ENCODE measurements at places on chromosomes 5 and 9.

DNA sequence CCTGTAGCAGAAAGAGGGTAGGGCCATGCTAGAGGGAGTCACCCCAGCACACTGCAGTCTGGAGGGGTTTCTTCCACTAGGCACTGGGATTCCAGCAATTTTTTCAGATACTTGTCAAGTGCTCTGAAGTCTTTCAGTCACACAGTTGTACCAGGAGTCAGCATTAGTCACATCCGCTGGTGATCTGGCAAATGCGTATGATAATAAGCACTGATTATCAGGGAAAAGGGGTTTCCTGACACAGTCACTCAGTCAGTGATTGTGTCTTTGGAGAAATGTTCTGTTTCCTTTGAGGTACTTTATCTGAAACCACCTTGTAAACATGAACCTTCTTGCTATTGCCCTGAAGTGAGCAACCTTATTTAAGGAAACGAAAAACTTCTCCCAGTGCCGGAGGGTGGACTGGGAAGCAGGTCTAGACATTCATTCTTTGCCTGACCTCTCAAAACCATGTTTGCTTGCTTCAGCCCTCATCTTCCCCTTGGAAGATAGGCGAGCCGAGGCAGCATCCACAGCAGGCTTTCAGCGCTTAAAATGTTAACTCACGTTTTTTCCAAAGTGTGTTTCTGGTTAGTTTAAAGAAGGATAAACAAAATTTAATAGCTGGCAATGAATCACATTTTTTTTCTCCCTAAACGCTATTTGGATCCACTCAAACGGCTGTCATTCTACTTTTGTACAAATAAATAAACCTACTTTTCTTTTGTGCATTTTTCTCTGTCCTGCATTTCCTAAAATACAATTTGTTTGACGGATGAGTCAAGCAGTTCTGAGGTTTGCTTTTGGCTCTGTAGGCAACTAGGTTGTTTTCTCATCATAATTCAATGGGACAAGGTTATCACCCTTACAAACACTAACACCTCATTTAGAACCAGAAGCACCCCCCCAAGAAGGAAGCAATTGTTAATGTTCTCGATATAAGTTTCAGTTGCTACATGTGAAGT lies 77.7 kb downstream of the FOXD1 start:
- no peak for DNase-seq

DNA sequence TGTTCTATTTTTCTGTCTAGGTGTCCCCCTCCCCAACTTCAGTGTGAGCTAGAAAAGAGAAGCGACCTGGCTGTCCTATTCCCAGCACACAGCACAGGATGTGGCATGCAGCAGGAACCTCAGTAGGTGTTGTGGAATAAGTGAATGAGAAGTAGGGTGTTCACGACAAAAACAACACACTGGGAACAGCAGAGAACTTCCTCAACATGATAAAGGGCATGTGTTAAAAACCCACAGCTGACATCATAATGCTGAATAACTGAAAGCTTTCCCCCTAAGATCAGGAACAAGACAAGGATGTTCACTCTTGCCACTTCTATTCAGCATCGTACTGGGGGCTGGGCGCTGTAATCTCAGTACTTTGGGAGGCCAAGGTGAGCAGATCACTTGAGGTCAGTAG lies 155.6 kb upstream of the ZNF618 start:
- no peak for DNase-seq

DNA sequence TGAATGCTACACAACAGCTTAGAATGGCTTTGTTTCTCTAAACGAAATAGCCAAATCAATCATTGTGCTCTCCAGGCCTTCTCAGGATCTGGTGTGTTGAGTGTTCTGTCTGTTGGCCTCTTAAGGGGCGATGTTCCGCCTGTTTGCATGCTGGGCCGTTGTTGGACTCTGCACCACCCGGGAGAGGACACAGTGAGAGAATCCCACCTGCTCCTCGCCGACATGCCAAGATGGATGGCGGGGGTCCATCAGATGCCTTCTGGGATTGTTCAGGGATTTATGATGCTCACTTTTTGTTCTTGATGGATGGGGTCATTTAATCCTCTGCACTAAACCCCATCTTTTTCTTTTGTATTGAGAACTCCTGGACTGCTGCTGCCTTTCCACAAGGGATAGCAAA lies 159.9 kb downstream of the NTRK2 start:
- DNase-seq: no peak

DNA sequence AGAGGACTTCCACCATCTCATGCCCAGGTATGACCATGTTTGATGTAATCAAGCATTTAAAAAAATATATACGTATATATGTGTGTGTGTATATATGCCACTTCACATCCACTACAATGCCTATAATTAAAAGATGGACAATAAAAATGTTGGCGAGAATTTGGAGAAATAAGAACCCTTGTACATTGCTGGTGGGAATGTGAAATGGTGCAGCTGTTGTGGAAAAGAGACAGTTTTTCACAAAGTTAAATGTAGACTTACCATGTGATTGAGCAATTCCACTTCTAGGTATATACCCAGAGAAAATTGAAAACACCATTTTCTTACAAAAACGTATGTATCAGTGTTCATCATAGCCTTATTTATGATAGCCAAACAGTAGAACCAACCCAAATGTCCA lies 229.2 kb upstream of the WWC1 start:
- no peak for DNase-seq

- no peak for DNase-seq
Measured at GRCh38 chr9:131575946-131576853, 30.9 kb downstream of the PRRT1B start.

DNA sequence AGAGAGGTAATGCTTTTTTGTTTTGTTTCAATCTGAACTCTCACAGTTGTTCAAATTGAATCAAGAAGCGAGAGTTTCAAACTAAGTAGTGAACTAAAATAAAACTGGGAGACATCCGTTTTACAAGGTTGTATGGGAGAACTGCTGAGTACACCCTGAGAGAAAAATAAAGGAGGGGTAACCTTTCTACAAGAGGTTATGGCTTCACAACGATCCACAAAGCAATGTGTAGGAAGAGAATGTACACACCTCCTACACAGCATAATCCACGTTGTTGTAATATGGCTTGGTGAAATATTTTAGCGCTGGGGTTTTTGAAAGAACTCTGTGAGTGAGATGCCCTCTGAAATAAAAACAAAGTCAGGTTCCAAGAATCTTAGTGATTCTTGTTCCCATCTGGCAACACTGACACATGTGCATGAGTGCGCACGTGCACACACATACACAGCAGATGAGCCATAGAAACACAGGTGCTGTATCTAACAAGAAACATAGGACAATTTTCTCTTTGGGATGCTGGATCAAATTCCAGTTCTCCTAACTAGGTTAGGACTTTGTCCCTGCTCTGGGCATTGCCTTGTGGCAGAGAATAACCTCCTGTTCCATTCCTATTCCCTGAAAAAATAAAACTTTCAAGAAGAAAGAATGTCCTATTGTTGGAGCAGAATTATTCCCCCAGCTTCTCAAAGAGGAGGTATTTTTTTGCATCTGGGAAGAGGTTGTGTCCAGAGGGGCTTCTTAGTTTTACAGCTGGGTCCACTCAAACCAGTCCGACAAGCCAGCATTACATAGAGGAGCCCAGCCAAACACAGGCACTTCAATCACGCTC lies 94.5 kb upstream of the EFNA5 start:
- no peak for DNase-seq

GRCh38 chr5:88674356-88675167 lies 208.4 kb downstream of the MEF2C start:
- DNase-seq: peak; percentile 71

- DNase-seq: no peak
Measured at GRCh38 chr5:39674209-39675082, 249.7 kb upstream of the DAB2 start.

DNA sequence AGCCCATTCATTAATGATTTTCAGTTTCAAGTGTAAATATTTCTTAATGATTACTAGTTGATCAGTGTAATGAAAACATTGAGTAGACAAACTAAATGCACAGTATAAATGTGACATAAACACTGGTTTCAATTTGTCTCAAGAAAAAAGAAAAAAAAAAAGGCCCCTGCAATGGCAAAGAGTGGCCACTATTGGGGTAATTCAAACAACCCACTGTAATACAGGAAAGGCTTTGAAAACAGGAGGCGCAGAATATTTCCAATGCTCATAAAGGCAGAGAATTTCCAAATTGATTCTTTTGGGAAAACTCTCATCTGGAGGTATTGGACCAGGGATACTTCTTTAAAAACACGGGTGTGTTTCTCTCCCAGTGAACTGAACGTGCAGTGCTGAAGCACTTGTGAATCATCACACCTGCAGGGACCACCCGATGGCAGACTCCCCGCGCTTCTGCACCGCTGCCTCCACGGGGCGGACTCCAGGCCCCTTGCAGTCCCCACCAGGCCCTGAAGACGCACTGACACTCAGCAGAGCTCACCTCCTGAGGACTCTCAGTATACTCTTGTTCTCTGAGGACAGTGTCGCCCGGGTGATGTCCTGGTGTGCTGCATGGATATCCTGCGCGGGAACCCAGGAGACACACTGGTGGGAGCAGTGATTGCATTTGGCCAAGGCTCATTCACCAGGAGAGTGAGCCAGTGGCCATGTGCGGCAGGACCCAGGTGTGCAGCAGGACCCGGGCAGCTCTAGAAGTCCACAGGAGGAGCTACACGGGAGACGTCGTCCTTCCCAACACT lies 227.6 kb upstream of the IRX4 start:
- no peak for DNase-seq

DNA sequence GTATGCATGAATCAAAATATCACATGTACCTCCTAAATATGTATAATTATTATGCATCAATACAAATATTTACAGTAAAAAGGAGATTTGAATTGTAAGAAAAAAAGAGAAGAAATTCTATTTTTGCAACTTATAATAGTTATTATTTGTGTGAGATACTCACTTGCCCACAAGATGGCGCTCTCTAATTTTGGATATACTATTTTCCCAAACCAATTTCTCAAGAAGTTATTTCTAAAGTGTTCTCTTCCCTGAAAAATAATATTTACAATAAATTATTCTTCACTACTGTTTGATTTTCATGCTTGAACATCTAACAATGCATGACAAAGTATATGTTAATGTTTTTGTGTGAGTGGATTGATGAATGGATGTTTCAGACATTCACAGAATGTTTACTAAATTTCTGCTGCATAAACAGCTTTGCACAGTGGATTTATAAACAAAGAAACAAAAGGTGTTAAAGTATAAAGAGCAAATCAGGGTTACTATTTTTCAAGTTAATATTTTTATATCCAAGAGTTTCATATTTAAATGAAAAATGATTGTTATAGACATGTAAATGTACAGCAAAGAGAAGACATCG lies 503.4 kb downstream of the PDE4D start:
- DNase-seq: no peak

- no peak for DNase-seq
Measured at GRCh38 chr9:115018547-115019435, 88.4 kb upstream of the TNFSF8 start.

GRCh38 chr5:45695804-45696156 lies 400 bp downstream of the HCN1 start:
- DNase-seq: no peak

DNA sequence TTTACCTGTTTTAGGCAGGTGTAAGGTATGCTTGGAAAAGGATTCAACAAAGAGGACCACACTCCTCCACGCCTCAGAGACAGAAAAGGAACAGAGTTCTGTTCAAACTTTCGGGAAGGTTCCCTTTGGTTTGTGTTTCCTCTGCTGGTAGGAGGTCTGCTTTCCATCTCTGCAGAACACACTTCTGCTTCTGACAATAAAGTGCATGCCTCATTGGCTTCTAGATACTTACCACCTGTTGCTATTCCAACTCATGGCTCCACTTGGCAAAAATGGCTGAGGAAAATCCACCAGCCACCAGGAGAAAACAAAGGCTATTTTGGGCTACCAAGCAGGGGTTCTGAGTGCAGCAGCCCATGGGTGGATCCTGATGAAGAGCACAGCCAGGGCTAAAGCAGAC lies 112.7 kb downstream of the NRG2 start:
- no peak for DNase-seq

DNA sequence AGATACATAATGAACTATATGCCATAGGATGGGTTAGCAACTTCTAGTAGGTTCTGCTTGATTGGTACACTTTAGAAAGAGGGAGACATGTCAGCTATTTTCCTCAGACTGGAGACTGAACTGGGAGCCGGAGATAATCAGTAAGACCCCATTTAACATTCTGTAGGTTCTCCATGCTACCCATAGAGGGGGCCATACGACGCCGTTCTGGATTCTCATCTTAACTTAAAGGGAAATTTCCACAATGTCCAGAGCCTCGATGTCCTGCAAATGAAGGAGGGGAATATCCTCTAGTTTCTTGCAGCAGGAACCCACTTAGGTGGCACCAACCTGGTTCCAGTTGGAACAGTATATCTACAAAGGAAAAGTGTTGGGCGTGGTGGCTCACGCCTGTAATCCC lies 22.3 kb upstream of the NPM1 start:
- no peak for DNase-seq

GRCh38 chr5:148585988-148586387 lies 68.3 kb downstream of the HTR4 start:
- DNase-seq: no peak

DNA sequence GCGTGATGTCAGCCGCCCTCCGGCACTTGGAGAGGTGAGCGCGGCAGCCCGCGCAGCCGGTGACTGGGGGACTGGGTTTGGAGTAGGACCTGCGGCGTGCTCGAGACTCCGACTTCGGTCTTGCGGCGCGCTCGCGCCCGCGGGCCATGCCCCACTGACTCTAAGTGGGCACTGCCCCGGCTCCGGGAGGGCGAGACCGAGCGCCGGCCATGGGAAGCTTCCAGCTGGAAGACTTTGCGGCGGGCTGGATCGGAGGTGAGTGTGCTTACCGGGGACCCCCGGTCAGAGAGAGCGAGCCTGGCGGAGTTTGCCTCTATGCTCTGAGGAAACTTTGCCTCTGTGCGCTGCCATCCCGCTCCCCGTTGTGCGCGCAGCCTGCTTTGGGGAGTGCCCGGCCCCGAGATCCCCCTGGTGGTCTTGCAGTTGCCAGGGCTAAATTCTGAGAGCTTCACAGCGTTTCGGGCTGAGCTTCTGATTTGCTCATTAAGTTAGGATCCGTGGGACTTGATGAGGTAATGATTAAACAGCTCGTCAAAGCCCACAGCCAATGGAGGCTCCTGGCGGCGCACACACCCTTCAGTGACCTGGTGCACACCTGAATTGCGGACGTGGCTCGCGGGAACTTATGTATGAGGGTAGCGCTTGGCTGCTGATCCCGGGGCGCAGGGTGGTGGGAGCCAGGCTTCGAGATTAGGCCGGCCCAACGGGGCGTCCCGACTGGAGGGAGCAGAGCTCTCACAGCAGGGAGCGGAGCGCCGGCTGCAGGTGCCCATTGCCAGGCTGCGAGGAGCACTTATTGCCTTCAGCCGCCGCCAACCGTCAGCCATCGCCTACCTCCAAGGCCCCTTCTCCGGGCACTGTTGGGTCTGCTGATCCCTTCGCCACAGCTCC lies at the start of gene SLC25A48:
Gene SLC25A48, plus strand, starts transcription at position 25 of the 891 bp plus-strand sequence. Its CDS starts 185 bp downstream, at position 210.
- no peak for DNase-seq

DNA sequence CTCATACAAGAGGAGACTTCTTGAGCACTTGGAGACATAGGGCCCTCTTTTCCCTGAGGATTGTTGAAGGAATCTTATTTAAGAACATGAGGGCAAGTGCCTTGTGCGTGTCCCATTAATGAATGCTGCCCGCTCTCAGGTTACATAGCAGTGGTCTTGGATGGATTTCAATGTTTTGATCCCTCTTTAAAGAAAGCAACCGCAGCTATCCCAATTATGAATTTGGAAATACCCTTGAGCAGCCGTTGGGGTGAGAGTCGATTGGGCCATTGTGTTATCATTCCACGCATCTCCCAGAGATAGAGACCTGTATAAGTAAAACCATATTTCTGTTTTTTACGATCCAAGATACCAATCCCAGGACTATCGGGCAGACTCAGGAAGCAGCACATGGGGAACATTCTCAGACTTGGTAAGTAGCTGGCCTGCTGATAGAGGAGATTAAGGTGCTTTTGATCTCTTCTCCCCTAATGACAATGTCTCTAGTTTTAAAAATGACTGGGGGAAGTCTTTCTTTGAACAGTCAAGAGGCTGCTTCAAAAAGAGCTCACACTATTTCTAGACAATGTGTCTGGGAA lies 145.3 kb downstream of the MACROH2A1 start:
- no peak for DNase-seq
